ENCODE measurements at places on chromosomes 2 and 18. TPM values are rescaled to one million over a fixed set of nuclear protein-coding genes. Genes with fewer than 3 reads are reported as not detected.

- no peak overlapping the region for H3K4me3 ChIP-seq
- H3K36me3 ChIP-seq = no peaks in the 10 kb centered on the region
- no peaks in the 10 kb centered on the region for H3K27me3 ChIP-seq
- peak; percentile 17 for DNase-seq
Observed at GRCh38 chr2:197993830-197994229, 189.4 kb downstream of the PLCL1 start.

The RAB6C gene
- not detected for total RNA-seq

GRCh38 chr2:63581298-63581961, 6.8 kb downstream of the WDPCP start:
- H3K27ac ChIP-seq = no peak overlapping the region
- H3K4me1 ChIP-seq = no peaks in the 10 kb centered on the region
- DNase-seq = peak; percentile 42
- no peaks in the 10 kb centered on the region for H3K36me3 ChIP-seq
- no peak overlapping the region for H3K4me3 ChIP-seq

DNA sequence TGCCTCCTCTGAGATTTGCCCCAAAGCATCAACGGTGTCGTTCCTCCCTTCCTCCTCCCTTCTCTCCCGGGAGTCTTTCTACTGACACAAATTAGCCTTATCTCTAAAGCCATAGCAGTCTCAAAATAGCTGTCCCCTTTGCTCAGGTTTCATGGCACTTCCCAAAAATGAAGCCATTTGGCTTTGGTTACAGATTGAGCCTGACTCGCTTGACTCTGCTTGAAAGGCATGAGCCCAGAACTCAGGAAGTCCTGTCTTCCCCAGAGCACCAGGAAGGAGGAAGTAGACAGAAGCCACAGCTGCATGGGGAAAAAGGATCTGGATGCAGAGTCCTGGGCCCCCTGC, 234.4 kb upstream of the RGPD4 start:
- no peaks in the 10 kb centered on the region for H3K27me3 ChIP-seq
- no peak overlapping the region for H3K27ac ChIP-seq
- no peak overlapping the region for H3K4me3 ChIP-seq

The SPC25 gene
- 2.0 TPM for total RNA-seq

DNA sequence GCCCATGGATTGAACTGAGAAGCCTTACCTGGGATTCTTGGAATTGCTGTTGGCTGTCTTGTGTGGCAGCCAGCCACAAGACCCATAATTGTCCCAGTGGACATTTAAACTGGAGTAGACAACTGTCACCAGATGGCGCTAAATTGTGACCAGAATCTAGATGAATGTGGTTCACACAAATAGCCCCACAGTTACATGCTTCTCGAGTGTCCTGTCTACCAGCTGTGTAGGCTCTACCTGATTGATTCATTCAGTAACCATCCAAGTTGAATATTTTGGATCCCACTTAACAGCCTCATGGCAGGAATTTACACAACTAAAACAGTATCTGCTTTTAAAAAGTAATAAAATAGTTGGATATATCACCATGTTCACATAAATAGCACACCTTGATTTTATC, 73.2 kb downstream of the MAP4K4 start:
- no peak overlapping the region for H3K27ac ChIP-seq
- peak; percentile 62 for DNase-seq
- no peaks in the 10 kb centered on the region for H3K36me3 ChIP-seq
- H3K4me3 ChIP-seq = no peak overlapping the region
- peaks cover 25% of the 10 kb centered on the region for H3K4me1 ChIP-seq

- DNase-seq = no peak
- no peak overlapping the region for H3K4me3 ChIP-seq
- no peaks in the 10 kb centered on the region for H3K27me3 ChIP-seq
- no peak overlapping the region for H3K27ac ChIP-seq
- no peaks in the 10 kb centered on the region for H3K4me1 ChIP-seq
- no peaks in the 10 kb centered on the region for H3K36me3 ChIP-seq
Observed at GRCh38 chr2:34844629-34845028, 1245.5 kb upstream of the FAM98A start.

GRCh38 chr2:234081970-234082822, 31.7 kb downstream of the SPP2 start:
- no peak overlapping the region for H3K4me3 ChIP-seq
- DNase-seq = no peak
- H3K27me3 ChIP-seq = peaks cover 22% of the 10 kb centered on the region
- no peak overlapping the region for H3K27ac ChIP-seq
- H3K36me3 ChIP-seq = no peaks in the 10 kb centered on the region

The LHCGR gene
- under 0.01 TPM for total RNA-seq

GRCh38 chr2:36414307-36414706, 58.7 kb downstream of the CRIM1 start:
- DNase-seq = no peak
- peak overlapping the region; percentile 7 for H3K27ac ChIP-seq
- H3K36me3 ChIP-seq = peaks cover 11% of the 10 kb centered on the region
- H3K4me3 ChIP-seq = no peak overlapping the region
- no peaks in the 10 kb centered on the region for H3K27me3 ChIP-seq

The RALB gene
- 53.6 TPM for total RNA-seq

DNA sequence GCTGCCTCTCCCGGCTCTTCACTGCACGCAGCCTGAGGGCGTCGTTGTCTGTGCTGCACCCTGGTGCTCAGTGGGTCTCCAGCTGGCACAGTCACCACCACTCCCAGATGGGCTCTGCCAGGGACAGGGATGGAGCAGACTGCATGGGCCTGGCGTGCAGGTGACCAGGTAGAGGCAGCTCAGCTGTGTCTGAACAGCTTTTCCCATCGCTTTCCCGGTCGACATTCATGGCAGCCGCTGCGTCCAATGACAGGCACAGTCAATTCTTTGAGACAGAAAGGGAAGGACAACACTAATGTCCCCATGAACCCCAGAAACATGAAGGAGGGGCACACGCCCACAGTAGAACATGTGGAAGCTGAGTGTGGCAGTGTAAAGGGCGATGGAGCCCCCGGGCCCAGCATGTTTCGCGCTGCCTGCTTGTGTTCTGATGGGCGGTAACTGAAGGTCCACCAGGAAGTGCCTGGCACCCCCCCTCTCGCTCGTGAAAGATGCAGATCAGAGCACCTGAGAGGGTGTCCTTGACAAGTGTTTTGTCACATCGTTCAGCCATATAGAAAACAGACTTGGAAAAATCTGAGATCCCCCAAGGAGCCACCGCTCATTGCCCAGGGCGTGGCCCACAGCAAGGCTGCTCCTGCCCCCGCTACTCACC, 122.4 kb downstream of the NFATC1 start:
- H3K4me1 ChIP-seq = no peaks in the 10 kb centered on the region
- DNase-seq = no peak
- no peak overlapping the region for H3K27ac ChIP-seq
- H3K27me3 ChIP-seq = peaks cover 7% of the 10 kb centered on the region

- H3K36me3 ChIP-seq = no peaks in the 10 kb centered on the region
- H3K27me3 ChIP-seq = no peaks in the 10 kb centered on the region
- no peaks in the 10 kb centered on the region for H3K4me1 ChIP-seq
- no peak for DNase-seq
- H3K27ac ChIP-seq = no peak overlapping the region
Observed at GRCh38 chr2:78676921-78677696, 348.4 kb upstream of the REG3G start.

DNA sequence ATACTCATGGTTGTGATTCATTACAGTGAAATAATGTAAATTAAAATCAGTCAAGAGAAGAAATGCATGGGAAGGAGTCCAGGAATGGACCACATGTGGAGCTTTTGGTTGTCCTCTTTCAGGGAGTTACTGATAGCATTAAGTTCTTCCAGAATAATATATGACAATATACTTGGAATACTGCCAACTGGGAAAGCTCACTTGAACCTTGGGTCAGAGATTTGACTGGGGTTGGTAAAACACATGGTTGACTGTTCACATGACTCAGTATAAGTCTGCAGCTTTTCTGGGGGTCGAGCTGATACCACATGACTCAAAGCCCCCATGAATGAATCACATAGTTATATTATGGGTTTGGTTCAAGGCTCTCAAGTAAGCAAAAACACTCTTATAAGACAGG, 1109.0 kb upstream of the CHAC2 start:
- H3K4me3 ChIP-seq = no peak overlapping the region
- peak; percentile 91 for DNase-seq
- no peaks in the 10 kb centered on the region for H3K36me3 ChIP-seq
- H3K27me3 ChIP-seq = no peaks in the 10 kb centered on the region

The FEV gene
- total RNA-seq = not detected

DNA sequence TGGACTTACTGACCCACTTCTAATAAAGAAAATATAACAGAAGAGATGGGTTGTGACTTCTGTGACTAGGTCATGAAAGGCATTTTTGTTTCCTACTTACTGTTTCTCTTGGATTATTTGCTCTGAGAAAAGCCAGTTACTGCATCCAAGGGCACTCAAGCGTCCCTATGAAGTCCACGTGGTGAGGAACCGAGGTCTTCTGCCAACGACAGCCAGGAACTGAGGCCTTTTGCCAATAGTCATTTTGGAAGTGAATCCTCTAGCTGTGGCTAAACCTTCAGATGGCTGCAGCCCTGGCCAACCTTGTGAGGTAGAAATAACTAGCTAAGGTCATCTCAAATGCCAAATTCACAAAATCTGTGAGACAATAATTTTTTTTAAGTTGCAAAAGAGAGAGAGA, 449.8 kb upstream of the RGPD4 start:
- H3K36me3 ChIP-seq = no peaks in the 10 kb centered on the region
- DNase-seq = no peak
- no peaks in the 10 kb centered on the region for H3K4me1 ChIP-seq
- no peak overlapping the region for H3K27ac ChIP-seq
- no peak overlapping the region for H3K4me3 ChIP-seq
- no peaks in the 10 kb centered on the region for H3K27me3 ChIP-seq

DNA sequence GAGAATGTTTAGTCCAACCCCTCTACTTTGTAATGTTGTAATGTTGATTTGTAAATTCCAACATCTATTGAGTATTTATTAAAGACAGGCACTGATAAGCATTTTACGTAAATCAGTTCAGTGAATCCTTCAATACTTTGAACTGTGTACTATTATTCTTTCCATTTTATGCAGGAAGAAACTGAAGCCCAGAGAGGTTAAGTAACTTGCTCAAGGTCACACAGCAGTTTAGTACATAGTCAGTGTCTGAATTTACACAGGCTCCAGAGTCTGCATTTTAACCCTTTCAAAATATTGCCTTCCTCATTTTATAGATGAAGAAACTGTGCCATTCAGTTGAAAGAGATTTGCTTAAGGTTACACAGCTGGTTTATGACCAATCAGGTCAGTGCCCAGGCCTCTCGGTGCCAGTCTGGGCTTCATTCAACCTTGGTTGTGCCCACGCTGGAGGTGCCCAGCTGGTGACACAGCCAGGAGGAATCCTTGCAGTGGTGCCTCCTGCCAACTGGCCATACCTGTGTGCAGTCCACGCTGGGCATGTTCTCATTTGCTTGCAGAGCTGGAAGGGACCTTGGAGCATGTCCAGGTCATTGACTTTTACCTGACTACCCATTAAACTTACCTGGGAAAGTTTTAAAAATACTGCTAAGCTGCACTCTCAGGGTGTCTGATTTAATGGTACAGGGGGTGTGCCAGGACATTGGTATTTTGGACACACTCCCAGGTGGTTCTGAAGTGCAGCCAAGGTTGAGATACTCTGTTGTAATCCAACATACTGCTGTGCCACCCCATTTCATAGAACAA, 74.3 kb upstream of the CYRIA start:
- H3K27me3 ChIP-seq = no peaks in the 10 kb centered on the region
- H3K36me3 ChIP-seq = no peaks in the 10 kb centered on the region
- H3K4me1 ChIP-seq = no peaks in the 10 kb centered on the region
- DNase-seq = no peak
- no peak overlapping the region for H3K27ac ChIP-seq
- H3K4me3 ChIP-seq = no peak overlapping the region
